ENCODE measurements at places on chromosomes 7 and 10.

DNA sequence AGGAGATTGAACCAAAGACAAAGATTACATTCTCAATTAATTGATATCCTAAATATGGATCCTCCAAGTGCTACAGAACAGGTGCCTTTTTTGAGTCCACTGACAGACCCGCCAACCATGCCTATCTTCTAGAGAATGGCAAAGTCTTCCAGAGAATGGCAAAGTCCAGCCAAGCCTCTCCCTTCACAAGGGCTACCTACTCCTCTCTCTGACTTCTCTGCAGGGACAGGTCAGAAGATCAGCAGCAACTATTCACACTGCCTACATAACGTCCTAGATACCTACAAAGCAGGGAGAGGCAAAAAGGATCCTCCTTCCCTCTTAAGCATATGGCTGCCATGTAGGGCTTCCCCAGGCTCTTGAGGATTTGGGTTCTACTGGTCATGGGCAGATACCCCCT is 12.4 kb downstream of the UBE2H start:
- no peak for DNase-seq

DNA sequence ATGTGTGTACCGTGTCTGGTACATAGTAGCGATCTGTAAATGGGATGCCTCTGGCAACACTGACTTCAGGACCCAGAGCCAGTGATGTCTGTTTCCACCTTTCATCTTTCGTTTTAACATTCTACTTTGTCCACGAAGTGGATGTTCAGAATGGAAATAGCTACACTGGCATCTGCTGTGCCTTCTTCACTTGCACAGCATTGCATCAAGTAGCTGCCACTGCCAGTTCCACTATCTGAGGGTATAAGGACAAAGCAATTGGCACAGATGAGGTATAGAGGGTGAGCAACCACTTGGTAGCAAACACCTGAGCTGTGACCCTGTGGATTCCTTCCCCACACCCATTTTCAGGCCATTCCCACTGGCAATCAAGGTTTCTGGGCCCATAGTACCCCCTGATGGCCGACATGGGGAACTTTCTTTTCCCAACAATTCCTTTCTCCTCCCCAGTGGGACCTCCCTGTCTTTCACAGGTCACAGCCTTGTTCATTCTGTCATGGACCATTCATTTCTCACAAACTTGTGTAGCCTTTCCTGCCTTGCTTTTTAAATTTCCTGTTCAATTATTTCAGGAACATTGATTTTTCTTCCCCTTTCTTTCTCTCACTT is 4.0 kb downstream of the ITGA8 start:
- peak; percentile 47 for DNase-seq

DNA sequence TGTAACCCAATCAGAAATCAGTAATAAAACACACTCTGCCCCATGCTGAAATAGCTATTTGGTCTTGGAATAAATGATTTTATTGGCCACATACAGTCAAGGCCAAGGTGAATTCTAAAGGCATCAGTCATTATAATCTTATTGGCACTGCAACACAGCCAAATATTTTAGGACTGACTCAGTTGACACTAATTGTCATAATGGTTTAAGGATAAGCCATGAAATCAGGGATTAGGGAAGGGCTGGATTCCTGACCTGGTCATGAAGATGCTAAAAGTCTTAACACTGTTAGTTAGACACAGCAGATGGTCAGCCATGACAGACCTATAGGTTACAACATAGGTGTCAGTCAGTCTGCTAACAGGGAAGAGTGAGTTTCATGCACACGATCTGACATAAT is 330.3 kb upstream of the NPSR1 start:
- DNase-seq = no peak

GRCh38 chr10:44607116-44607515 is 222.2 kb upstream of the CXCL12 start:
- no peak for DNase-seq

DNA sequence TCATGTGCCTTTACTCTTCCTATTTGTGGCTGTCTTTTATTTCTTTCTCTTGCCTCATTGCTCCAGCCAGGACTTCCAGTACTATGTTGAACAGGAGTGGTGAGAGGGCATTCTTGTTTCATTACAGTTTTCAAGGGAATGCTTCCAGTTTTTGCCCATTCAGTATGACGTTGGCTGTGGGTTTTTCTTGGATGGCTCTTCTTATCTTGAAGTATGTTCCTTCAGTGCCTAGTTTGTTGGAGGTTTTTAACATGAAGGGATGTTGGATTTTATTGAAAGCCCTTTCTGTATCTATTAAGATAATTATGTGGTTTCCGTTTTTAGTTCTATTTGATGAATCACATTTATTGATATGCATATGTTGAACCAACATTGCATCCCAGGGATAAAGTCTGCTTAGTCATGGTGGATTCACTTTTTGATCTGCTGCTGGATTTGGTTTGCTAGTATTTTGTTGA is 96.8 kb downstream of the GLCCI1 start:
- no peak for DNase-seq

DNA sequence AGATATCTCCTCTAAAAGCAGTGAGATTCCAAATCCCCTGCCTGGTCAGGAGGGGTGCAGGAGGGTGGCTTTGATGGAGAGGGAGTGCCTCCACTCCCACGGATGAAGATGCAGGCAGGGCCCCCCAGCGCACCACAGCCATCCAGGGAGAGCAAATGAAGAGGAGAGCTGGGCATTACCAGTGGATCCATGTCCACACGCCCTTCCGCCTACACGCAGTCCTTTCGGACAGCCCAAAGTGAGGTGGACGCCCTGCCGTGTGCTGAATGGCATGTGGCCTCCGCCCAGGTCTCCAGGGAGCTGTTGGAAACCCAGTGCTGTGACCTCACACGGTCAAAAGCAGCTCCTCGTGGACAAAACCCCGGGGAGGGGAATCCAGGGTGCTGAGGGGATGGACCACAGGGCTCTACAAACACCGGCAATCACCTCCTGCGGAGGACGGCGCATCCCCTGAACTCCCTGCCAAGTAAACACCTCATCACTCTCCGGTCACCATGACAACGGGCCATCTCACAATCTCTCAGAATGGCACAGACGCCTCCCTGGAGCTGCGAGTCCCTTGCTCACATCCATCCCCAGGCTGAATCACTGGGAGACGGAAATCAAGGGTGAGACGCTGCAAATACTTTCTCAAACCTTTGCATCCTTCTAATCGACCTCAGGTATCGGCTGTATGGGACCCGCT is 35.0 kb upstream of the DNAAF5 start:
- DNase-seq = no peak

DNA sequence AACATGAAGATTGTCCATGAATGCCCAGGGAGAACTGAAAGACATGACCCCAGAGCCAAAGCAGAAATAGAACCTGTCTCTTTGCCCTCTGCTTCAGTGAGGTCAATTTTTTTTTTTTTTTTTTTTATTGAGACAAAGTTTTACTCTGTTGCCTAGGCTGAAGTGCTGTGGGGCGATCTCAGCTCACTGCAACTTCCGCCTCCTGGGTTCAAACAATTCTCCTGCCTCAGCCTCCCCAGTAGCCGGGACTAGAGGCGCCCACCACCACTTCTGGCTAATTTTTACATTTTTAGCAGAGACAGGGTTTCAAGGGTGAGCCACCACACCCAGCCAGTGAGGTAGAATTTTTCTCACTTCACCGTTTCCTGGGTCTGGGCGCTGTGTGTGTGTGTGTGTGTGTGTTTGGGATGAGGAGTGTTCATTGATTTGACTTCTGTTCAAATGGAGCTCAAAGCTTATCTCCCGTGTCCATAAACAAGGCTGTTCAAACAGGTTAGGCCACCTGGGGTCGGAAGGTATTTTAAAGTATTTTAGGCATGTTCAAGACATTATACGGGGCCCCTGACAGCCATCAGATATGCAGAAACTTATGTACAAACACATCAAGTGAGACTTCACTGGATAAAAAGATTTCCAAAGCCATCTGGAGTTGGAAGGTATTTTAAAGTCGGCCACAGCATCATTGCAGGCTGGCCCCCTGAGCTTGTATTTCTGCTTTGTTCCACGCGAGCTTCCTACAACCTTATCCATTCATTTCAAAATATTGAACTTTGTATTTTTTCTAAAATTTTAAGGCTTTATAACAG is 93.8 kb downstream of the MAP3K8 start:
- DNase-seq = no peak

DNA sequence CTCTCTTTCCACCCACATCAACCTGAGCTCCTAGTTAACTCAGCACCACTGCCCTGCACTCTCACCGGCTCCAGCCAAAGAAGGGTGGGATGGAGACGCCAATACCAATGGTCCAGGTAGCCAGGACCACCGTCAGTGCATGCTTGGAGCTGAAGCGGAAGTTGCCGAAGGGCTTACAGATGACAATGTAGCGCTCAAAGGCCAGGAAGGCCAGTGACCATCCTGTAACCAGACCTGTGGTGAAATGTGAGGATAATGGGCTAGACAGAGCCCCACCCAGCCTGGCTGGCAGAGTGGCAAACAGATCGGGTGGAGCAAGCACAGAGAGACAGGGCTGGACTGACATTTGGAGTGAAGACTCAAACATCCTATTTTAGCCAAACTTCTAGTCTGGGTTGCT is 673 bp downstream of the OPN1SW start:
- DNase-seq = no peak

GRCh38 chr7:98209166-98209920 is 1.9 kb upstream of the BHLHA15 start:
- no peak for DNase-seq

- peak; percentile 41 for DNase-seq
These were observed 104.5 kb upstream of the PCLO start for GRCh38 chr7:83267141-83267631.

DNA sequence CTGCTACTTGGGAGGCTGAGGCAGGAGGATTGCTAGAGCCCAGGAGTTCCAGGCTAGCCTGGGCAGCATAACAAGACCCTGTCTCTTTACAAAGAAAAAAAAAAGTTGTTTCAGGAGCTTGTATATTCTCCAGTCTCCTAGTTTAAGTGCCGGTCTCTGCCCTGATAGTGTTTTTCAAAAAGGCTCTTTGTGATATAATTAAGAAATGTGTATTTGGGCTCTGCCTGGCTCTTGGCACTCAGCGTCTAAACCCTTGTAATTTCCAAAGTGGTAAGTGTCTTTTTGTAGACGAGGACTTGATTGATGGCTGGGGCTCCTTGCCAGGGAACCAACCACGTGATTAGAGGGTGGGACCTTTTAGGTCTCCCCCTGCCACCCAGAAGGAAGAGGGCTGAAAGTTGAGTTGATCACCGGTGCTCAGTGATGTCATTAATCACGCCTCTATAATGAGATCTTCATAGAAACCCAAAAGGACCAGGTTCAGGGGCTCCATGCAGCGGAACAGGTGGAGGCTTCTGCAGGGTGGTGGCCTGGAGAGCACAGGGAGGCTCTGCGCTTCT is 4.4 kb downstream of the EIF3B start:
- no peak for DNase-seq

- DNase-seq = peak; percentile 89
These were observed 43.7 kb downstream of the CPVL start for GRCh38 chr7:29102558-29103151.

GRCh38 chr7:105769901-105770628 is 106.3 kb downstream of the ATXN7L1 start:
- no peak for DNase-seq

GRCh38 chr7:155674556-155674955 is 30.1 kb downstream of the RBM33 start:
- no peak for DNase-seq

All from GM23338 (cell line).